Cortex of kidney (tissue), 1 donor: ENCODE measurements at places on chromosomes 5 and 9.

- no peak for DNase-seq
Measured at GRCh38 chr9:18768951-18769622, 263.9 kb downstream of the SAXO1 start.

- no peak for DNase-seq
Measured at GRCh38 chr9:96009690-96010472, 134.4 kb downstream of the ERCC6L2 start.

- no peak for DNase-seq
Measured at GRCh38 chr9:94108584-94108983, 24.3 kb downstream of the PTPDC1 start.

- DNase-seq, result no peak
Measured at GRCh38 chr9:78539904-78540303, 243.0 kb downstream of the PSAT1 start.

- no peak for DNase-seq
Measured at GRCh38 chr5:123696921-123697341, 185.0 kb downstream of the CSNK1G3 start.

DNA sequence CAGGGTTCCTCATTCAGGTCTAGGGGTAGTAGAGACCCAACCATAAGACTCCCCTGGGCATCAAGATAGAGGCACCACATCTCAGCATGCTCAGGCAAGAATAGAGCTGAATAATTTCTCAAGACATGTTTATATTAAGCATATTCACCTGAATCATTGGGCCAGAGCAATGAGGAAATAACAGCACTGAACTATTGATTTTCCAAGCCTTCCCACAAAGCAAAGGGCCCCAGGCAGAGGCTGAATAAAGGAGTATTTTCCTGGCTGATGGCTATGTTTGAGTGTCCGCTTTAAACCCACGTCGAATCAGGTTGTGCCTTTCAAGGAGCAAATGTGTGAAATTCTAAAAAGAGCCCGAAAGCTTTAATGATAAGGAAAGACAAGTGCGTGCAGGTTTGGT lies 129.2 kb downstream of the HSD17B3 start:
- DNase-seq, result no peak

DNA sequence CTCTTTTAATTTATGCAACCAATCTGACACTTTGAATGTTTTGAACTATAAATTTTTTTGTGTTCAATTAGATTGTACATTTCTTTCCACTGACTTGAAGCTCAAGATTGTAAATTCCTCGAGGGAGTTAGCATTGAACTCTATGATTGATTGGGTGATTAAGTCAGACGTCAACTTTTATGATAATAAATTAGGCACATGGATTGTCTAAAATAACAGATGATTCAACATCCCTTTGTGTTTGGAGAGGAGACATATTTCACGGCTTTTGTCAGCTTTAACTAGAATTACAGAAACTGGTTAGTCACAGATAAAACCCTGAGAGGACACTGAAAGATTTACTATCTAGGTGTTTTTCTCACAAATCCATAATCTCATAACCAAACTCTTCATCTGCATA lies 32.7 kb upstream of the TXNDC8 start:
- no peak for DNase-seq

DNA sequence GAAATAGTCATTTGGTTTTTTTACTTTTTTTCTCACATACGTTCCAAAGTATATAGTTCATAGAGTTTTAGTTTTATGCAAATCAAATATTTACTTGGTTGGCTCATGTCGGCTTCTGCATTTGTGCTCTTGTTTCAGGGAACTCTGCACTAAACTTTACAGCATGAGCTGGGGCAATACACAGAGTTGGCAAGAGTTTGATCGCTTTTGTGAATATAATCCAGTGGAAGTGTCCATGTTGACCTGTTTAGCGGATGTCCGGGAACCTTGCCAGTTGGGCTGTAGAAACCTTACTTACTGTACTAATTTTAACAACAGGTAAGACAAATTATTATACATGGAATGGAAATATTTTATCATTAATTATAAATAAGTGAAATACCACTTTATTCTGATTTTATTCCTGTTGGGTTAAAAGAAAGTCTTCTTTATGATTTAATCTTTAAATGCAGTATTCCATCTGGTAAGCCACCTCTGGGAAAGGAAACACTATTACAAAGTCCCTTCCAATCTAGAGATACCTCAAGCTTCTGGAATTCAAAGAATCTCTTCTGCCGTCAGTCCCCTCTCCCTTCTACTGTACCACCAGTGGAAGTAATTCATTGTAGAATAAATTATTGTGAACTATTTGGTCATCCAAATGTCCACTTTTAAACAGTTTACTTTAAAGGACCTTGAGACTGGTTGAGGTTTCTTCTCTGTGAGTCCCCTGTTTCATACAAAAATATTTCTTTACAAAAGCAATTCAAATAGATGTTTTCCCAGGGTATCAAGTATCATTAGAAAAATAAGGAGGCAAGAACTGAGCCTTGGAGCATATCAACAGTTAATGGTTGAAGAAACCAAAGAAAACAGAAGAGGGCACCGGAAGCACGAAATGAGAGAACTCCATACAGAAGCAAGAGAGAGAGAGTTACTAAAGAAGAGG lies 45.2 kb upstream of the GLIPR2 start:
- DNase-seq, result no peak

GRCh38 chr9:137278061-137278701 lies 655 bp downstream of the TOR4A start:
- no peak for DNase-seq

DNA sequence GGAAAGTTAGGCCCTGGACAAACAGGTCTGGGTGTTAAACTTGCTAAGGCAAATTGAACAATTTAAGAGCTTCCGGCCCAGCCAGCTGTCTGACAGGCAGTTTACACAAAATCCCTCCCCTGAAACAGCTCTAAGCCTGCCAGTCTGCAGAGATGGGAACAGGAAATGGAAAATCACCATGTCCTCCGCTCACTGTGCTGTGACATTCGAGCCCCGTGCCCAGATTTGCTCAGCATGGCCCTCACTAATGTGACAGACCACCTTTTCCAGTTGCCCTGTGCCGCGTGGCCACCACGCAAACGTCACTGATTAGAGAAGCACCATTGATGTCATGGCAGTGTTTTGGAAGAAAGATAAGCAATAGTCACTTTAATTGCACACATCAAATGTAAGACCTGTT lies 41.0 kb downstream of the CCNJL start:
- no peak for DNase-seq

GRCh38 chr5:144315994-144316634 lies 145.4 kb downstream of the KCTD16 start:
- DNase-seq, result no peak

DNA sequence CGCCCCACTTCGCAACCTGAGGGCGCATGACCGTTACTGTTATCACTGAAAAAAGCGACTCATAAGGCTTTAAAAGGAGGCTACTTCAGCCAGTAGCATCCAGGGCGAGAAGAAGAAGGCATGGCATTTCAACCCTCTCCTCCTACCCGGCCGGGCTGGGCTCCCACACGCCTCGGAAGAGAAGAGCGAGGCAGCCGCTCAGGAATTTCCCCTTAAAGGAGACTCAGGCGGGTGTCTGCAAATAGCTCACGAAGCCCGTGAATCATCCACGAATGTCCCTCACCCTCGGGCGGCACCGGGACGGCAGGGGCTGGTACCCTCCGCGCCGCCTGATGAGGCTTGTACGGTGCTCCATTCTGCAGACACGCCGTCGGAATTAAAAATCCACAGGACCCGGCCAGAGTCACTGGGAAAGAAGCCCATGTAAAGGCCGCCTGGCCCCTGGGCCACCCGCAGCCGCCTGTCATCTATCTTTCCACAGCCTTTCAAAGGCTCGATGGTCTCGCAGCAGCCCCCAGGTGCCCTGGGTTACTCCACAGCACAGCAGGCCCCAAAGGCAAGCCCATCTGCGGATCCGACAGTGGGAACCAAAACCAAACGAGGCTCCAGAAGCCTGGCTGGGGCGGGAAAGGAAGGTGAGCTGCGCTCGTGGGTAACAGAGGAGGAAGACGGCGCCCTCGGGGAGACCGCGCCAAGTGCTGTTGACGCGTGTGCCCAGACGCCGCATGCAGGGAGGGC lies 11.8 kb downstream of the SLC12A7 start:
- no peak for DNase-seq
